Amygdala (tissue), 56 donors: ENCODE measurements at places on chromosomes 2 and 18.

DNA sequence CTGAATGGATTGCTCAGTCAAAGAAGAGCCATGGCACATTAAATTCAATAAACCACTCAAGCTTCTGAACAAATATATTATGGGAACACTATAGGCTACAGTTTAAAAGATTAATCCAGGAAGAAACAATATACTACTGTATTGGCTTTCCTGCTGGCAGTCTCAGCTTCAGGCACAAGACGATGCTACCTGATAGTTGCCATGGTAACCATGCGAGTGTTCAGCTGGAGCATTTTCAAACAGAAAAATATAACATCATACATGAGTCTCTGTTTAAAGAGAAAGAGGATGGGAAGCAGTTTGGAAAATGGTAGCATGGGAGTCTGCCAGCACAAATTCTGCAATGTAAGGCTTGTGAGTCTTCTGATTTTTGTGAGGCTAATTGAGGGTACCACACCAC is 65.9 kb upstream of the CPO start:
- no peak for DNase-seq

DNA sequence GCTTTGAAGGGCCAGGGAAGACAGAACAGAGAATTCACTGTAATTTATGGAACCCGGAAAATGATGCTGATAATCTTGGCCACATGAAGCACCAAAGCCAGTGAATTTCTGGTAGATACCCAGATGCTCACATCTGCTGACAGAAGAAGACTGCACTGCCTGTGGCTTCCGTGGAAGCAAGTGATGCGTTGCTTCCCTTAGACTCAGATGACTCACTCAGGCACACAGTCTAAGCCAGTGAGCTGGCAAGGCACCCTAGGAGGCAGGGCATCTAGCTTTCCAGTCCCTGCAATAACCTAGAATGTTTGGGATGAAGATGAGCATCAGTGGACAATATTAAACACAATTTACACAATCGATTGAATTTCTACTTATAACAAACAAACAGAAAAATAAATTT is 284.7 kb downstream of the CMPK2 start:
- no peak for DNase-seq

DNA sequence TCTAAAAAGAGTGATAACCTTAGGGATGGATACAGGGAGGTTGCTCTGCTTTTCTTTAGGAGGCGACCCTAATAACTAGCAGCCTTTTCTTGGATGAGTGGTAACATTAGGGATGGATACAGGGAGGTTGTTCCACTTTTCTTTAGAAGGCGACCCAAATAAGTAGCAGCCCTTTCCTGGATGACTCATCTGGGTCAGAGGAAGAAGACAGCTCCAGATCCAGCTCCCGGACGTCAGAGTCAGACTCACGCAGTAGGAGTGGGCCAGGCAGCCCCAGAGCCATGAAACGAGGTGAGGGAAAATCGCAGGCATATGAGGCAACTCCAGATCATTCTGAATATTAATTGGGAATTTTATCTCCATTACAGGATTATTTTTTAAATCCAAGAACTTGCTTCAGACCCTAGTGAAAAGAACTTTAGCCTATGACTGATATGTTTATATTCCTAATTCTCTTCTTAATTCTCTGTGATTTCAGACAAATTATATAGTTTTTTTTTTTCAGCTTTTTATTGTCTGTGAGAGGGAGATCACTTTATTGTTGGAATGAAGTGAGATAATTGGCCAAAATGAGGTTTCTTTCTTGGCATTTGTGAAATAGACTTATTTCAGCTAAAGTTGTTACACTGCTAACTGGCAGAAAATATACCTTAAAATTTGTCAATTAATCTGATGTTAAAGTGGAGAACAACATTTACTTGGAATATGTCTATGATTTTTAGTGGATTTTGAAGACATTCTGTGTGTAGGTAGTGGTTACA is 31.2 kb upstream of the C1GALT1C1L start:
- DNase-seq, result no peak

- no peak for DNase-seq
Measured at GRCh38 chr2:153169609-153170008, 309.0 kb downstream of the RPRM start.

- no peak for DNase-seq
Measured at GRCh38 chr2:199777315-199777714, 73.7 kb downstream of the FTCDNL1 start.

GRCh38 chr18:43681661-43682060 is 404.4 kb upstream of the SYT4 start:
- no peak for DNase-seq

DNA sequence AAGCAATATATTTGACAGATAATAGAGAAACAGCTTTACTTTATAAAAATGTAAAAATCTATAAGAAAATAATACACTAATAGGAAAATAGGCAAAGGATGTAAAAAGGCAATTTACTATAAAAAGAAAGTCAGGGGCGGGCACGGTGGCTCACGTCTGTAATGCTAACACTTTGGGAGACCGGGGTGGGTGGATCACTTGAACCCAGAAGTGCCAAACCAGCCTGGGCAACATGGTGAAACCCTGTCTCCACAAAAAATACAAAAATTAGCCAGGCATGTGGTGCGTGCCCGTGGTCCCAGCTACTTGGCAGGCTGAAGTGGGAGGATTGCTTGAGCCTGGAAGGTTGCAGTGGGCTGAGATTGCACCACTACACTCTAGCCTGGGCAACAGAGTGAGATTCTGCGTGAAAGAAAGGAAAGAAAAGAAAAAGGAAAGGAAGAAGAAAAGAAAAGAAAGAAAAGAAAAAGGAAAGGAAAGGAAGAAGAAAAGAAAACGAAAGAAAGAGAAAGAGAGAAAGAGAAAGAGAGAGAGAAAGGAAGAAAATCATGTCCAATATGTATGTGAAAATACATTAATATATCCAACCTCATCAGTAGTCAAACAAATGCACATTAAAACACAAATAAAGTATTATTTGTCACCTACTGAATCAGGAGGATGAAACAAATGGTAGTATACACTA is 65.1 kb downstream of the ADD2 start:
- no peak for DNase-seq

- DNase-seq, result no peak
Measured at GRCh38 chr2:147174824-147175254, 670.0 kb upstream of the ACVR2A start.

DNA sequence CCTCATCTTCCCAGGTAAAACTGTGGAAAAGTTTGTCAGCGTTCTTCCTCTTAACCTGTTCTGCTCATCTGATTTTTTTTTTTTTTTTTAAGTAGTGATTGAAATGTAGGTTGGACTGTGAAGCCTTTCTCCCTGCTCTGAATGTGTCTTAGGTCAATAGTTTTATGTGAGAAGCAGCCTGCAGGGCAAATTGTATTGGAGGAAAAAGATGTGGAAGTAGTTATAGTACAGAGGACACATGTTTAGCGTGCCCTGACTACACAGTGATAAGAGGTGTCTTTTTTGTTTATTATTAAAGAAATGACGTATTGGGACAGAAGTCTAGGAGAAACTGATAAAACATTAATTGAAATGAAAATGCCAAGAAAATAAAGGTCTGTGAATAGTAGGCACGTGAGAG is 1.5 kb downstream of the MTA3 start:
- DNase-seq, result no peak

DNA sequence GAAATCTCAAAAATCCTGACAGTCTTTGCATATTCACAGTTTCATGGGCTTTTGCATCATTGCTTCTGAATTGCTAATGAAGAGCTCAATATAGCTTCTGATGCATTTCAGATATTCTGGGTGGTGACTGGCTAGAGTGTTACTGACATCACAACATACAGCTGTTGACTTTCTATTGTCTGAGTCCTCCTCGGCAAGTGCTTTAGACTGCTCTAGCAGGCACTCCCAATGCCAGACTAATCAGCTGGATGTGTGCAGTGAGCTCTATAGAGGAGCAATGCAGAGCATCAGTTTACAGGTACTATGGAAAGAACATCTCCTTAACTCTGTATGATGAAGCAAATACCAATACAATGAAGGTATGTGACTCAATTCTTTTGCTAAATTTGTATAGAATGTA is 54.9 kb downstream of the R3HDM1 start:
- no peak for DNase-seq

DNA sequence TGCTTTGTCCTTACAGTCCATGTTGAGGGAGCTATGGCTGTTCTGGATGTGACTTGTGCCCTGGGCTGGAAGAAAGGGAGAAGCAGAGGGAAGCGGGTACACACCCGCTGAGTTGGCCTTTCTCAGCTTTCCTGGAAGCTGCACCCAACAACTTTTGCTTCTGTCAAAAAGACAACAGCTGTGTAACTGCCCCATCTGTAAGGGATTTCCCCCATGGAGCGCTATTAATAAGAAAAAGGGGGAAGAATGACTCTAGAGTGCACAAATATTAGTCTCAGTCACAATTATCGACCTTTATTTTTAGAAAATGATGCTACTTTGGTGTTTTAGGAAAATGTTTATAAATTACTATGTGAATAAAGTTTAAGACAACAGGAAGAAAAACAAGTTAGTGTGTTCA is 368.3 kb downstream of the RAD51AP2 start:
- DNase-seq, result no peak

DNA sequence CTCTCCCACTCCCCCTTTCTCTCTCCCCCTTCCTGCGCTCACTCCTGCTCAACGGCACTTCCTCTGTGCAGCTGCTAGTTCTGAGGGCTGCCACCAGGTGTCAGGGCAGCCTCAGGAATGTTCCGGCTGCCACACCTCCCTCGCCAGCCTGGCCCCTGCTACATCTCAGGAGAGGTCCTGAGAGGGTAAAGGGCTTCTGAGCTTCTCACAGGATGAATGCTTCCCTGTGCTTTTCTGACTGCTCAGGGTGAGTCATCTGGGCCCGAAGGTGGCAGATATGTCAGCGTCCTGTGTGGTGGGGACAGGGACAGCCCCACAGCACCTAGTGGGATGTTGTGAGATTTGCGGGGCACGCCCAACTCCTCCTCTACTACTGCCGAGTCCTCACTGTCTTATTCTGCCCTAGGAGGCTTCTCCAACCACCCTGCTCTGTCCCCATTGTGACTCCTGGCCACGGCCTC is 49.0 kb downstream of the PLEKHB2 start:
- DNase-seq, result no peak

- no peak for DNase-seq
Measured at GRCh38 chr2:229268626-229269025, 2.5 kb downstream of the PID1 start.

DNA sequence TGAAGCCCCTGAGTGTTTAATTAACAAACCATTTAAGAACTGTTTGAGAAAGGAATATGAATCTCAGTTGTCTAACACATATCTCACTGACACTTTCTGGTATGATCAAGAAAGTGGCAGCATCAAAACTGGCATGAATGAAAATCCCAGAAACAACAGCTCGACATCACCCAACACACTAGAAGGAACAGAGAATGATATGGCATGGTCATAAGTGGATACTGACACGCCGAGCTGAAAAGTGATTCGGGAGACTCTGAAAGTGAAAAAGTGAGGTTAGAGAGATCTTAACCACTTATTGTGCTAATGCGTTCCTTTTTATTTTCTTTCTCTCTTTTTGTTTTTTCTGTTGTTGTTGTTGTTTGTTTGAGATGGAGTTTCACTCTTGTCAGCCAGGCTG is 37.9 kb downstream of the MRPL35 start:
- no peak for DNase-seq

DNA sequence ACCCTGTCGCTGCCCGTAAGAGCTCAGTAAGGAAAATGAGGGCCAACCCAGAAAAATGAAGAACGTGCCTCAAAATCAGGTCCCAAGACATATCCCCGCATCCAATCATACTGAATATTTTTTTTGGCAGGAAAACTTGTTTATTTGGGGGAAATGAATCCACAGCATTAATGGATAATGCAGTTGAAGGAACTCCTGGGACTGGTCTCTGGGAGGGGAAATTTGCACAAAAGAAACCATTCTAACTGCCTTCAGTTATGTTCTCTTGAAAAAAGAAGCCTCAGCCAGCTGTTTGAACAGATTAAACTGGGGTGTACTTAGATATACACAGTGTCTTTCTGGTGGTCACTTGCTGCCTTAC is 61.3 kb downstream of the SPRED2 start:
- no peak for DNase-seq

DNA sequence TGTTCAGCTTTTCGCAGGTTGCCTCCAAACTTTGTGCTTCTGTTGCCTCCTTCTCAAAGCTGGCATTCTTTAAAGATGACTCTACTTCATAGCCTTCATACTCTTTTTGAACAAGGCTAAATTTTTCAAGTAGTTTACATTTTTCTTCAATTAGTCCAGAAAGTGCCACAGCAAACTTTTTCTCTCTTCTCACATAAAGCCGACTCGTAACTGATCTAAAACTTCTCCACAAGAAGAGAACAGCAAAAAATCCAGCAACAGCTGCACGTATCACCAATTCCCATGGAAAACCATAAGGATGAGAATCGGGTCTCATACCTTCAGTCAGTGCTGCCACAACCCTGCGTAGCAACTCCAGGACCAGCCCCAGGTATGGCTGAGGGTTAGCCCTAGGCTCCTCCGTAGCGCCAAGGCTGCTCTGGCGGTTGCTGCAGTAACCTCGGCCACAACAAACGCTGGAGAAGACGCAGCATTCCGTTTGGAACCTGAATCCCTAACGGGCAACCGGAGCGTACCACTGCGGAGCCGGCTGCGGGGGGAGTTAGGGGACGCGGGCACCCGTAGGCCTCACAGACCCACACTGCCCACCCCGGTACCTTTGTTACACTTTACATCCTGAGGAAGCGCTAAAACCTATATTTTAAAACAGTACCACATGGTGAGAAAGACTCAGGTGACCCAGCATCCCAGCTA is at the start of gene CTAGE1:
Gene CTAGE1, minus strand, starts transcription at position 420 of the 693 bp plus-strand sequence. Its CDS starts 104 bp downstream, at position 316.
- DNase-seq, result no peak

- DNase-seq, result no peak
Measured at GRCh38 chr2:225725726-225726125, 326.2 kb downstream of the NYAP2 start.
